ENCODE measurements at places on chromosomes 7 and 10. TPM values are rescaled to one million over a fixed set of nuclear protein-coding genes. Genes with fewer than 3 reads are reported as not detected.
A peak's percentile ranks its signal among the peaks of the same experiment; 100 is the strongest.

NPFFR1 gene
- total RNA-seq = under 0.01 TPM

TOMM7 gene
- 77.5 TPM for total RNA-seq

FOXI2 gene
- total RNA-seq = not detected

DNA sequence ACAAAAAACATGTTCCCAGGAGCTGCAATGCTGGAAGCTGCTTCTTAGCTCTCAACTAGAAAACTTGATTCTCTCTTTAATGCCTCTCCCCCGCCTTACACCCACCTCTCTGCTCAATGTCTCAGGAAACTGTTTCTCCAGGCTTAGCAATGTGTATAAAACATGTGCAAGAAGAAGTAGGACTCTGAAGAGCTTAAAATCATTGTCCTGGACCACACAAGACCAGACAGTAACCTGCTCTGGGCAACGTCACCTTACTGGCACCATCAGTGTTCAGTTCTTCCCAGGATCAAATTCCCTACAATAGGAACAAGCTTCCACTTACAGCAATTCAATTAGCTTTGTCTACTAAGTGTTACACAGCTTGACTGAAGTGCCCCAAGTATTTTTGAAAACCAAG lies 104.9 kb downstream of the RAPGEF5 start:
- DNase-seq = no peak

DNA sequence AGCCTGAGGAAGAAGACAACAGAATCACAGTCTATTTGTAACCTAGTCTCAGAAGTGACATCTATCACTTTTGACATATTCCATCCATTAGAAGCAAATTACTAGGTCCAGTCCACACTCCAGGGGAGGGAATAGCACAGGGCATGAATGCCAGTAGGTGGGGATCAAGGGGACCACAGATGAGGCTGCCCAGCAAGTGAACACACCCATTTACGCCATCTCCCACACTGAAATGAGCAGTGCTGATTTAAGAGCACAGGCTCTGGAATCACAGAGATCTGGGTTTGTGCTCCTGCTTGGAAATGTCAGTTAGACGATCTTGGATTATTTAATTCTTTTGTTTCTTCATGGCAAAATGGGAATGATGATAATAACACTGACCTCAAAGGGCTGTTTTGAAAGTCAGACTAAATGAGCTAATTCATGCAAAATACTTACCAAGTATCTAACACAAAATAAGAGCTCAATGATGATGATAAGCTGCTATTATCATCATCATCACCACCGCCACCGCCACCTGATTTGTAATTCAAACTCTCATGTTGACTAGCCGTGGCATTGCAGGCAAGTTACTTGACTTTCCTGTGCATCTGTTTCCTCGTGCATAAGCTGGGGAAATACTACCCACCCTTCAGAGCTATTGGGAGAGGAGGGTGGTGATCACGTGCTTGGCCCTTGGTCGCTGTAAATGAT lies 138.9 kb upstream of the KLF14 start:
- DNase-seq = no peak

GRCh38 chr7:1452205-1452604 lies 7.1 kb downstream of the MICALL2 start:
- DNase-seq = peak; percentile 42

DNA sequence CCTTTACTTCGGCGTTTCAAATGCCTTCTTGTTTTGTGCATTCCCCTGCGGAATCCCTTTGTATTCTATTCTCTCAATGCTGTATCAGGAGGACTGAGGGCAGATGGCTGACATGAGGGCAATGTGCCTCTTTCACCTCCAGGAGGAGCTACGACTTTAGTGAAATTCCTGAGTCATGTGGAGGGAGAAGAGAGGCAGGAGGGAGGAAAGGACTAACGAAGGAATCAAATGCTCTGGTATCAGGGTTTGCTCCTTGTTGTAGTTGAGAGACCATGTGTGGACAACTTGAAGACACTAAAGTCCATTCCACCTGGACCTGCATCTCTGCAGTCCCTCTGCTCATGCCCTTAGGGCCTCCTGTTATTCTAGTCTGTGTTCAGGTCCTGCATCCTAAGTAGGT lies 40.2 kb upstream of the PRSS58 start:
- peak; percentile 15 for DNase-seq

GRCh38 chr10:133400624-133401424 lies 6.9 kb downstream of the MTG1 start:
- DNase-seq = no peak

DNA sequence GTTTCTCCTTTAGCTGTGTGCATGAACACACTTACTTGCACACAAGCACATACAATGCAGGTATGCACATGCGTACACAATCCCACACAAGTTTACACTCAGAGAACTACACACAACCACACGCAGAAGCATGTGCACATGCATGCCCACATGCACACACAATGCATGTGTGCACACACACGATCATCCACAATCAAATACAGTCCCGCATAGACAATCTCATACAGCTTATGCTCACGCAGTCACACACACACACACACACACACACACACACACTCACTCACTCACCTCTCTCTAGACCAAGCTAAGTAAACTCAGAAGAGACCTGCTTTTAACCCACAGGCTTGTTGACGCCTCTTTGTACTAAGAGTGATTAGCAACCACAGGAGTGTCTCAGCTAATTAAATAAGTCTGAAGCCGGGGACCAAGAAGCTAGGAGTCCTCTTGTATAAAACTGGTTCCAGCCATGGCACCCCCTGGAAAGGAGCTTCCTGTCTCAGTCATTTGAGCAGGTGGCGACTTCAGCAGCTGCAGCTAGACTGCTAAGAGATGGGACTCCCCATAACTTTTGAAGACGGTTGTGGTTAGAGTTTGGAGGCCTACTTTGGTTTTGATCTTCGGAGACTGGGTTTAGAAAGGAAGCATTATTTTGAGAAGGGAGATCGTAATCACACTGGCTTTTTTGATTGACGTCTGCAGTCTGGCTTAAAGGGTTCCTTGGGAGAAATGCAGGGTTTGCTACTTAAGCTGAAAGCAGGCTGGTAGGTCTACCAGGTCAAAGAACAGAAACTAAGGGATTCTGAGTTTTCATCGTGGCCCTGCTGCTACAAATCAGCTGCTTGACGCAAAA lies 82.3 kb upstream of the ADRB1 start:
- DNase-seq = no peak
